Neural cell (in vitro differentiated cells): ENCODE measurements at places on chromosomes 1 and 21. TPM values are rescaled to one million over a fixed set of nuclear protein-coding genes. Genes with fewer than 3 reads are reported as not detected.

TRIM45 gene
- polyA plus RNA-seq, result 4.6 and 4.9 TPM in 2 replicates

CCDC181 gene
- 11.2 and 14.7 TPM in 2 replicates for polyA plus RNA-seq

LAMC1 gene
- polyA plus RNA-seq, result 4.2 TPM in 2 replicates

NCAM2 gene
- 7.9 and 9.8 TPM in 2 replicates for polyA plus RNA-seq

SPRR1B gene
- not detected in 2 replicates for polyA plus RNA-seq

PRAMEF1 gene
- polyA plus RNA-seq, result not detected in 2 replicates

PRKAA2 gene
- 18.5 and 20.0 TPM in 2 replicates for polyA plus RNA-seq

ZNF691 gene
- 14.9 and 16.2 TPM in 2 replicates for polyA plus RNA-seq

TFAP2E gene
- 7.0 and 7.6 TPM in 2 replicates for polyA plus RNA-seq

OR2T35 gene
- polyA plus RNA-seq, result not detected in 2 replicates
